Upper lobe of right lung (tissue), 1 donor: ENCODE measurements at places on chromosomes 7 and 10. TPM values are rescaled to one million over a fixed set of nuclear protein-coding genes. Genes with fewer than 3 reads are reported as not detected.

- DNase-seq: peak; percentile 73
Observed at GRCh38 chr10:132401401-132402118, 4.6 kb downstream of the PWWP2B start.

DNA sequence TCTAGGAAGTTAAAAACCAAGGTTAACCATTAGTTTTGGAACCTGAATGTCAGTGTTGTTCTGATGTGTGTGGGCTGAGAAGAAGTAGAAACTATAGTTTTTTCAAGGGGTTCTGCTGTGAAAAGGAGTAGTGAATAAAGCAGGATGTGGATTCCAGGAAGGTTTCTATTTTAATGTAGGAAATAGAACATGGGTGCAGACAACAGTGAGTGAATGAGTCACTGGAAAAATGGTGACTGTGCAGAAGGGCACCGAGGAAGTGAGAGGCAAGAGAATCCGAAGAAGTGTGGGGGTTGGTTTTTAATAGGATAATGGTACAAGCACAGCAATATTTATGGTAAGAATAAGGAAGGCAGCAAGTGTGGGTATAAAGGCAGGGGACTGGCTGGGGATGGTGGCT, 120.4 kb downstream of the ARHGAP21 start:
- no peak for DNase-seq

- no peak for DNase-seq
Observed at GRCh38 chr10:3476640-3477448, 304.3 kb upstream of the PITRM1 start.

- no peak for DNase-seq
Observed at GRCh38 chr7:42059275-42059674, 177.7 kb downstream of the GLI3 start.

GRCh38 chr7:131151034-131151433, 176.6 kb upstream of the MKLN1 start:
- DNase-seq: no peak

Gene ATAD1
- 45.9 TPM for total RNA-seq

Gene MEOX2
- 21.9 TPM for total RNA-seq

DNA sequence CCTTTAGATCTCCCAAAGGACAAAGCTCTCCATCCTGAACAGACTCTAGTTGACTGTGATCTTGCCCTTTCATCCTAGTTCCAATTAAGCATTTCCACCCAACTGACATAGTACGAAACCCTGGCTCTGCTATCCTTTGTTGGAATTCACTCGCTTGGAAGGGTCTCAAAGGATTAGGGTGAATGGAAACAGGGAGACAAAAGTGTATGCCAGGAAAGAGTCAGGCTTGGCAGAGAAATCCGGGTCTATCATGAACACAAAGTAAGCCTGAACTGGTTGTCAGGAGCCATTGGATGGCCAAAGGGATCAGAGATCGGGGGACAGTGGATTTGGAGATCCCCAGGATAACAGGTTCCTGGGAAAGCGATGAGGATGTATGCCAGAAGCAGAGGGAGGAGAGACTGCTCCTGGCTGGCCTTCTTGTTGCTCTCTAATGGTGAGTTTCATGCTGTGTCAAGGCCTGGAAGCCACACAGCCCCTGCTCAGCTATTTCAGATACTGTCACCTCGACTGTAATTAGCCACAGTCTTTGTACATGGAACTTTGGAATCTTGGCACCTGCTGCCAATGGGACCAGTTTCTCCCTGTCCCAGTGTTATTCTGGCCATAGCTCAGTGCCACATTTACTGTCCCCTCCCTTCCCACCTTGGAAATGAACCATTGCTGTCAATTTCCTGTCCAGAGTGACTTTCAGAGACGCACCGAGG, 1168.7 kb upstream of the AUTS2 start:
- no peak for DNase-seq

GRCh38 chr10:12633776-12634620, 284.7 kb downstream of the CAMK1D start:
- DNase-seq: no peak

DNA sequence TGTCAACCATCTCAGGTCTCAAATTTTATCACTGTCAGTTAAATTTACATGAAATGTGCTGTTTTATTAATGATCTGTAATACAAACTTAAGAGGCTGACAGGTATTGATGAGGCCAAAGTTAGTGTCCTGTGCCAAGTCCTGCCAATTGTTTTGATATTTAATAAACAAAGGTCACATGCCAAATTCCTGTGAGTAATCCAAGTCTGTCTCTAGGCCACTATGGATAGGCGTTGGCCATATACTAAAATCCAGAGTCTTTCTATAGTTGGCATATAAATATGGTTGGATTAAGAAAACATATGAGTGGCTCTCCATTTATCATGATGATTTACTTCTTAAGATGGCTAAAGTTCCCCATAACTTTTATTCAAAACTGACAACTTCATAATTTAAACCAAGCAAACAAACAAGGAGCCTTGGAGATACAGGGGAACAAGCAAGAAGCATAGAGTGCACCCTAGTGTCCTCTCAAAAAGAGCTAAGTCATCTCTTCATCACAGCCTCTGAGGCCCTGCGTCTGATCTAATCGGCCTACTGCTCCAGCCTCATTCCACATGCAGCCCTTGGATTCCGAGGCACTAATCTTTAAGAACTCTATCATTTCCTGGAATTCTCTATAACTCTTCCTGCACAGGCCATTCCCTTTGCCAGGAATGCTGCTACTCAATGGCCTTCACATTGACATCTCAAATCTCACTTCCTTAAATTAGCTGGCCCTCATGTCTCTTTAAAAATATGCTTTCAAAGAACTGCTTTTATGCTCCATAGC, 32.7 kb upstream of the NRCAM start:
- no peak for DNase-seq

Gene CALML3
- not detected for total RNA-seq

DNA sequence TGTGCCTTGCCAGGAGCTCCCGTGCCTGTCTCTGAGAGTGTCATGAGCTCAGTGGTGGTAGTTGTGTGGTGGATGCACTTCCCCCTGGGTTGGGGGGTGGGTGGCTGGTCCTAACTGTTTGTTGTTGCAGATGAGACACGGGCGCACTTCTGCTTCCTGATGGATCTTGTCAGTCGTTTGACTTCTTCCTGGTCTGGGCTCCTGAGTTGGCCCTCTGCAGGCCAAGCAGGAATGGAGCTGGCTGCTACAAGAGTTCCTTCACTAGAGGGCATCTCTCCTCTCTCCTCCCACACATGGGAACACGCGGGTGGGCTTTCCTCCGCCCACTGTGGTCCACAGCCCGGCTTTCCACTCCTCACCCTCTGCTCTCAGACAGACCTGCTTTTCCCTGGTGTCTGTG, 82.0 kb downstream of the BMS1 start:
- DNase-seq: peak; percentile 61

DNA sequence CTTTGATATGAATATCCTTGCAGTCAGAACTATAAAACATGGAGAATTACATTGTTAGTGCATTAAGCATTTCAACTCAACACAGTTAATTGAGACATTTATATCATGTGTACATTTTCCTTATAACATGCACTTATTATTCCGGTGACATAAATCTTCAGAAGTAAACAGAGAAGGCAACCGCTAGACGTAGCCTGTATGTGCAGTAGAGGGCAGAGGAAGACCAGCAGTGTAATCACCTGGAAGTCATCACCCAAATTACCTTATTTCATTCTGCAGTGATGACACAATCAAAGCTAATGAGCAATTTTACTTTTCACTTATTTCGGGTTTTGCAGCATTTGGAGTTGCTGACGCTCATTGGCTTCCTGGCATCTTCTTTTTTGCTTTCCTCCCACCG, 394.6 kb downstream of the SDK1 start:
- DNase-seq: no peak

- DNase-seq: no peak
Observed at GRCh38 chr7:112056409-112056808, 149.8 kb downstream of the DOCK4 start.

Gene ZDHHC6
- total RNA-seq: 34.9 TPM

DNA sequence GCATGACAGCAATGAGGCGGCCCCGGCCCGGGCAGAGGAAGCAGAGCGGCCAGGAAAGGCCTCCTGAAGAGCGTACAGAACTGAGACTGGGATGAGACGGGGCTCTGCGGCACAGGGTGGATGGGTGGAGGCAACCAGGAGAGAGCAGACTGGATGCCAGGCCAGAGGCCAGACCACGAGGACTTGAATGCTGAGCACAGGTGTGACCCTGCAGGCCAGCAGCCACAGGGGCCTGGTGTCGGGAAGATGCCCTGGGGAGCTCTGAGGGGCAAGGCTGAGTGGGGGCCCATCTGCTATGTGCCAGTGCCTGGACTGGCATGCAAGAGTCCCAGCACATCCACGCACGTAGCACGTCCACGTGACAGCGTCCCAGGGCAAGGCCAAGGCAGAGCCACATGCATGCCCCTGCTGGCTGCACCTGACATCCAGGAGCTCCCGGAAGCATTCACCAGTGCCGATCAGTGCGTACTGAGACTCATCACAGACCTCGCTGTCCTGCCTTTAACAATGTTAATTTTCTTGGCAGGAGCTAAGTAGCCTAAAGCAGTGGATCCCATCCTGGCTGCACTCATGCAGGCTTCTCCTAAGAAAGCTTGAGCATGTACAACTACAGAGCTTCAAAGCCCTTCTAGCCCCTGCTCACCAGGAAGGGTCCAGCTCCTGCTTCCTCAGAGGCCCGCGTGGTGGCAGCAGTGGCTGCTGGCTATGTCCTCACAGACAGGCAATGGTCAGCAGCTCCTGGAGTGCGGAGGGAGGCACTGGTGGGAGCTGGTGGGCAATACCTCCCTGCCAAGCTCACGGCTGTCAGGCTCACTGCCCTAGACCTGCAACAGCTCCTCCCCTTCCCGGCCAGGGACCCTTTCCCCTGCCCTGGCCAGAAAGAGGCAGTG, 18.0 kb downstream of the GRID1 start:
- peak; percentile 63 for DNase-seq

GRCh38 chr10:79407811-79408795, 37.3 kb downstream of the ZCCHC24 start:
- no peak for DNase-seq

DNA sequence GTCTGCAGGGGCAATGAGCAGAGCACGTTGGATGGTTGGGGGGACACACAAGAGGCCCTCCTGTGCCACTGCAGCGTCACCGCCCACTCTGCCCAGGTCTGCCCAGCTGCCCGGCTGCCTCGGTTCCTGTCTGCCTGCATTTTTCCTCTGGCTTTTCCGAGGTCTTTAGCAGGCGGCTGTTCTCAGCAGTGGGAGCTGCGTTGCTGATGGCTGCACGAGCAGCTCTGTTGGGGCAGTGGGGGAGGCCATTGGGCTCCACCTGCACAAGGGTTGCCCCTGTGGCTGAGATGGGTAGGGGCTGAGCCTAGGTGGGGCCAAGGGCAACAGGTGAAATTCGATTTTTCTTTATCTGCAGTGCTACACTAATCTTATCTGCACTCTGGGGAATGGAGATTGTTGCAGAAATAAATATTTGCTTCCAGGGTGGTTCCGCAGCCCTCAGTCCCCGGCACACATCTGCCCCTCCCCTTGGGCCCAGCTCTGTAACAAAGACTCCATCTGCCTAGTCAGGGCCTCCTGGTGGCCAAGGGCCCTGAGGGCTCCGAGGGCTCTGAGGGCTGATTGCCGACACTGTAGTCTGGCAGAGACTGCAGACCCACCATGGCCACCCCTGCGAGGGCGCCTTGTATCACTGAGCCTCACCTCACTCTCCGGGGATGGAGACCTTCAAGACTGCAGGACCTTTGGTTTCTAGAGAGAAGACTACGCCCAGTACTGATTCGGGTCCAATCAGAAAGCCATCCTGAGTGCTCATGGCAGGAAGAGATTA, 141.7 kb upstream of the SHH start:
- no peak for DNase-seq

Gene NPSR1
- not detected for total RNA-seq

DNA sequence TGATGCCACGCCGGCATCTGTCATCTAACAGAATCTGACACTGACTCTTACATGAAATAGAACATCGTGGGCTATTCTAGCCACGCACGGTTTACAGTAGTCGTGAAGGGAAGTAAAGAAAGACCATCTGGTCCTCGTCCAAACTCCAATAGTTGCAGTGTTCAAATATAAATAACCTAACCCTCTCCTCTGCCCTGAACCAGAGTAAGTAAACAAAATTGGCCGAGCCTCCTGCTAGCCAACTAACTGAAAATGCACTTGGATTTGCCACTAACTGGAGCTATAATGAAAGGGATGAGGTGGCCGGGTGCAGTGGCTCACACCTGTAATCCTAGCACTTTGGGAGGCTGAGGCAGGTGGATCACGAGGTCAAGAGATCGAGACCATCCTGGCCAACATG, 29.5 kb upstream of the ZC3HAV1L start:
- no peak for DNase-seq

DNA sequence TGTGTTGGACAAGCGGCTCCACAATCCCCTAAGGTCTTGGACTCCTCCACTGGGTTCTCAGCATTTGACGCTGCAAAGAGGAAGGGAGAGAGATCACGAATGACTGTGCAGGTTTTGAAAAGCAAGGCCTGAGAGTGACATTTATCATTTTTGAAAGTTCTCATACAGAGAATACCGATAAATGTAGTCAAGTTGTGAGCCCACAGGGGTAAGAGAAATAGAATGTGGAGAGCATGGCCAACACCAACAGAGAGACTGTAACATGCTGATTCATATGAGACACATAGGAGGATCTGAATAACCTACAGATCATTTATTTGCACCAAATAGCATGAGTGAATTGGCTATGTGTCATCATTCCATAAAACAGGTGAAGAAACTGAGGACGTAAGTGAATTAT, 230.5 kb upstream of the MBL2 start:
- no peak for DNase-seq

Gene FAM25C
- not detected for total RNA-seq

GRCh38 chr7:129610709-129611245, 743 bp upstream of the NRF1 start:
- no peak for DNase-seq

Gene HOXA3
- total RNA-seq: 8.7 TPM

- no peak for DNase-seq
Observed at GRCh38 chr7:136309407-136309806, 332.2 kb upstream of the MTPN start.

Gene TMEM176B
- 68.2 TPM for total RNA-seq

DNA sequence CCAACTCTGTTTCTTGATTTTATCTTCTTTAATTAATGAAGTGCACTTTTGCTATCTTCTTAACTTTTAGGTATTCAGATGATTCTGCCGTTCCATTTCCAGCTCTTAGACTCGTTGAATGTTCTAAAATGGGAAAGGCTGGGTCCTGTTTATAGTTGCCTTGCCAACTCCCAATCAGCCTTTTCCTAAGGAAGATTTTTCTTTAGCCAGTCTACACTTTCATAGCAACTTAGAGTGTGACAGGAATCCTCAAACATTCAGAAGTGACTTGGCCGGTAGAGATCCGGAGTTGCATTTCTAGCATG, 23.0 kb upstream of the TRIL start:
- no peak for DNase-seq

- DNase-seq: no peak
Observed at GRCh38 chr10:16735671-16736070, 81.6 kb downstream of the RSU1 start.

Gene STEAP2
- 11.5 TPM for total RNA-seq

Gene NPC1L1
- total RNA-seq: 0.17 TPM
